ENCODE measurements at places on chromosomes 2 and 18.

- DNase-seq = no peak
Measured at GRCh38 chr18:55833543-55833942, 245.6 kb upstream of the TCF4 start.

GRCh38 chr18:5380586-5380985 lies 85.1 kb upstream of the ZBTB14 start:
- no peak for DNase-seq

GRCh38 chr2:128786741-128787478 lies 468.2 kb upstream of the HS6ST1 start:
- DNase-seq = peak; percentile 38

DNA sequence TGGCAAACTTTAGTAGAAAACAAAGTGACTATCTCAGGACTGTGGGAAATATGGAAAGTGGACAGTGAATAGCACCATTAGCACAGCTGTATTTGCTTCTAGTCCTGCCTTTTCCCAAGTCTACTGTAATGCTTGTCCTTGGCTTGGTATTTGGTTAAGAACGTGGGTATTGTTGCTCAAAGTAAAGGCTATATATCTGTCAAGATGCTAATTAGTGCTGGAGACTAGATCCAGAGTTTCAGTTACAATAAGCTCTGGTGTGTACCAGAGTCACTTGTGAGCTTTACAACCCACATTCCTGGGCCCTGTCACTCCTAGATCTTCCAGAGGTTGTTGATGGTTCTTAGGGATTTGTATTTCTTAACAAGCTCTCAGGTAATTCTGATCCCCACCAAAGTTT lies 313.6 kb downstream of the SLC8A1 start:
- no peak for DNase-seq

DNA sequence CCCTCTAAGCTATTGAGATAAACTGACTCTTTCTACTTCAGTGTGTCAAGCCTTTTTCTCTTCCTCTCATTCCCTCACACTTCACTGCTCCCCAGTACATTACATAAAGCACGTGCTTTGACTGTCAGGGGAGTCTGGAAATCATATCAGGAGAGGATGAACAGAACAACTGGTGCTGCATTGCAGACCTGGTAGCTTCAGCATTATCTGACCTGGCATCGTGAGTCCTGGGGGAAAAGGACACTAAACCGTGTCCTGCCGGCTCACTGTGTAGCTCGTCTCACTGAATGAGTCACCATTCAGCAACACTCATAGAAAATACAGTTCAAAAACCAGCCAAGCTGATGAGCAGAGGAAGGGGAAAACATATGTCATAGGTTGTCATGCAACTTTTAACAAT lies 108.5 kb upstream of the UNC80 start:
- DNase-seq = no peak

- DNase-seq = no peak
Measured at GRCh38 chr2:223383315-223383714, 218.8 kb downstream of the SCG2 start.

DNA sequence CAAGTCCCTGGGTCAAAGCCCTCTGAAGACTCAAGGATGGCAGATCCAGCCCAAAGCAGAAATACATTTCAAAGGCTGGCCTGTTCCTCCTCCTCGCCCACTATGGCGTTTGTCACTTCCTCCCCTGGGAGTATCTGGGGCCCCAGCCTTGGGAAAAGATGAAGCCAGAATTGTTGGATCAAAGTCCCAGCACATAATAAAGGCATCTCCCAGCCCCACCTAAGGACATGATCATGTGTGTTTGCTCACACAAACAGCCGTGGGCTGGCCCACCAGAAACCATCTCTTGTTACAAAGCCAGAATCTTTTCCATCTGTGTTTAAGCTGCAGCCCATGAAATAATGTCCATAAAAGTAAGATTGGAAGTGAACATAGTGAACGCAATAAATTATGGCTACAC lies 50.1 kb upstream of the HAAO start:
- no peak for DNase-seq

DNA sequence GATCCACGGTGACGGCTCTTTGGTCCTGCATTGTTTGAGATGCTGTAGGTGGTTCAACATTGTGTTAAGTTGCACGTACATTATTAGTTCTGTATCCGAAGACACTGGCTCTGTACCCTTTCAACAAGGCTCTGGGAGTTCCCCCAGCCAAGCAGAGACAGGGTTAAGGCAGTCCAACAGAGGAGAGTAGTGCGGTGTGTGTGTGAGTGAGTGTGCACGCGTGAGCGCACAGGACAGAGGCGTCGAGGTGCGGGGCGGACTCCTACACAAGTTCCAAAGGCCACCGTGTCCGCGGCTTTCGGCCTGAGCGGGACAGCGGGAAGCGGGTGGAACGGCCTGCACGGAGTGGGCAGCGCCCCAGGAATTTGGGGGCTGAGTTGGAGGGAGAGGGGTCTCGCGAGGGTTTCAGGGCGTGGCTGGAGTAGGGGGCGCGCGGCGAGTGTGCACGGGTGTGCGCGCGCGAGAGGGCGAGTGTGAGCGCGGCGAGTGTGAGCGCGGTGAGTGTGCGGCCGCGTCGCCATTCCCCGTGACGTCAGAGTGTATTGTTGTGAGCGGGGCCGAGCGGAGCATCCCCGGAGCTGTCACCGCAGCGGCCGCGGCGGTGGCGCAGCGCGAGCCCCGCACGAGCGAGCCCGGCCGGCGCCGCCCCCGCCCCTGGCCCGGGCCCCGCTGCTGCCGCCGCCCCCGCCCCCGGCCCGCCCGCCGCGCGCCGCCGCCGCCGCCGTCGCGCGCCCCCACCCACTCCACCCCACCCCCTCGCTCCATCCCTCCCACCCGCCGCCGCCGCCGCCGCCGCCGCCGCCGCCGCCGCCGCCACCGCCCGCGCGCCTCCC lies at the start of gene ASXL3:
Gene ASXL3, plus strand, starts transcription at position 535 of the 833 bp plus-strand sequence. CDS start 413 bp downstream, outside the sequence.
- peak; percentile 69 for DNase-seq
